A549 (cell line): ENCODE measurements at places on chromosomes 12 and 14. TPM values are rescaled to one million over a fixed set of nuclear protein-coding genes. Genes with fewer than 3 reads are reported as not detected.

BBOF1 gene
- 5.8 to 6.1 TPM (median 5.9 TPM) in 3 replicates for polyA plus RNA-seq

OLR1 gene
- 0.44 to 0.92 TPM (median 0.81 TPM) in 3 replicates for polyA plus RNA-seq

TAS2R7 gene
- not detected in 3 replicates for polyA plus RNA-seq

TBC1D30 gene
- polyA plus RNA-seq: 0.65 to 0.85 TPM (median 0.67 TPM) in 3 replicates

ANKLE2 gene
- 70.7 to 73.2 TPM (median 72.4 TPM) in 3 replicates for polyA plus RNA-seq

IAPP gene
- 0.09 TPM in 1 of 3 replicates, not detected in the others for polyA plus RNA-seq

KRT2 gene
- polyA plus RNA-seq: 0.08 TPM in 1 of 3 replicates, not detected in the others

CCDC175 gene
- not detected in 3 replicates for polyA plus RNA-seq

NOP9 gene
- polyA plus RNA-seq: 23.0 to 24.5 TPM (median 24.2 TPM) in 3 replicates

PLEKHH1 gene
- 3.2 to 3.9 TPM (median 3.5 TPM) in 3 replicates for polyA plus RNA-seq

DNA sequence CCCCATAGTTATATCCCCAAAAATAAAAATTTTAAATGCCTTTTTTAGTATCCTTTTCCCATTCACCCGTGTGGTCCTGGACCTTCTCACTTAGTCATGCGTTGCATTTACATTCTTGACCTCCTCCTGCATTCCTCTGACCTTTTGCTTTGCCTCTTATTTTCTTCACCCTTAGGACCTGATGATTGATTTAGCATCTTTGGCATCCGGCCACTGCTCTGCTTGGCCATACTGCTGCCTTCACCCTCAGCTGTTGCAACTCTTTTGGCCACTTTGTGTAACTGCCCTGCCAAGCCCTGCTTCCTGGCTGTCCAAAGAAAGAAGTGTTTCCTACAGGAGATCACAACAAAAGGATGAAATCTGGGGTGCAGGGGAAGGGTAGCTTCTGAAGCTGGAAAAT is 48.8 kb upstream of the SLC38A4 start:
- DNase-seq: no peak

- DNase-seq: no peak
Measured at GRCh38 chr14:88210426-88210825, 112.6 kb downstream of the KCNK10 start.

DNA sequence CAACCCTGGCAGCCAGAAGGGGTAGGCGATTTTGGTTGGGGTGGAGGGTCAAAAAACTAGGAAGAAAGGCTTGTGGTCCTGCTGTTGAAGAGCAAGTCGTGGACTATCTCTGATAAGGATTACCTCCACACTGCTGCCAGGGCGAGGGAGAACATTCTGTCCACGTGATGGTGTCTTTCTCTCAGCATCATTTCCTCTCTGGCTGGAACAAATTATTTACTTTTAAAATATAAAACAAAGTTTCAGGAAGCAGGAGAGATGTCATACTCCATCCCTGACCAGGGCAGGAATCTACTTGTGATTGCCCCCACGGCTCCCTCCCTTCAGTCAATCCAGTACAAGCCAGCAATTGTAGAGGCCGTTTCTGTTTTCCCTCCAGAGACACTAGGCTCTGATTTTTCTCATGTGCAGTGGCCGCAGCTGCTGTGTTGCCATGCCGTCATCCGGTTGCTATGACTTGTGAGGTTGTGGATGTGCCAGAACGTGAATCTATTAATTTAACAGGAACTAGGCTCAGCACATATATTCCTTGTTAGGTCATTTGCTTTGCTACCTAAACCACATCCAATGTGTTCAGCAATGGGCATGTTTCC is 61.5 kb upstream of the PTGR2 start:
- no peak for DNase-seq

DNA sequence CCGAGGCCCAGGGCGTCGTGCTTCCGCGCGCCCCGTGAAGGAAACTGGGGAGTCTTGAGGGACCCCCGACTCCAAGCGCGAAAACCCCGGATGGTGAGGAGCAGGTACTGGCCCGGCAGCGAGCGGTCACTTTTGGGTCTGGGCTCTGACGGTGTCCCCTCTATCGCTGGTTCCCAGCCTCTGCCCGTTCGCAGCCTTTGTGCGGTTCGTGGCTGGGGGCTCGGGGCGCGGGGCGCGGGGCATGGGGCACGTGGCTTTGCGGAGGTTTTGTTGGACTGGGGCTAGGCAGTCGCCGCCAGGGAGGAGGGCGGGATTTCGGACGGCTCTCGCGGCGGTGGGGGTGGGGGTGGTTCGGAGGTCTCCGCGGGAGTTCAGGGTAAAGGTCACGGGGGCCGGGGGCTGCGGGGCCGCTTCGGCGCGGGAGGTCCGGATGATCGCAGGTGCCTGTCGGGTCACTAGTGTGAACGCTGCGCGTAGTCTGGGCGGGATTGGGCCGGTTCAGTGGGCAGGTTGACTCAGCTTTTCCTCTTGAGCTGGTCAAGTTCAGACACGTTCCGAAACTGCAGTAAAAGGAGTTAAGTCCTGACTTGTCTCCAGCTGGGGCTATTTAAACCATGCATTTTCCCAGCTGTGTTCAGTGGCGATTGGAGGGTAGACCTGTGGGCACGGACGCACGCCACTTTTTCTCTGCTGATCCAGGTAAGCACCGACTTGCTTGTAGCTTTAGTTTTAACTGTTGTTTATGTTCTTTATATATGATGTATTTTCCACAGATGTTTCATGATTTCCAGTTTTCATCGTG is 612 bp downstream of the MDM2 start:
- peak; percentile 95 for DNase-seq

DNA sequence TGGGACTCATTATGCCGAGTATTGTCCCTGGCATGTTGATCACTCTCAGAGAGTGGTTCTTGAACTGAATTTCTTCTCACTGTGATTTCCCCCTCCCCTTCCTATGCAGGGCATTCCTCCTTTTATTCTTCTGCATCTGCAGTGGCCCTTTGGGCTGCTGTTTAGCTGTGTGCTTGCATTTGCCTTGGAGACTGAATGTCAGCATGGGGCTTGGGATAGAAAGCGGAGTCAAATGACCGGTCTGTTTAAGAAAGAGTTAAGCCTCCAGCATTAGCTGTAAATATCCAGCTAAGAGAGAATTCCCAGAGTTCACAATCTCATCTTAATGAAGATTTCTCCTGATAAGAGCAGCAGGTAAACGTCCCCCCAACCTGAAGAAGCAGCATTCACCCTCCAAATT is 65.6 kb upstream of the RMST start:
- no peak for DNase-seq

DNA sequence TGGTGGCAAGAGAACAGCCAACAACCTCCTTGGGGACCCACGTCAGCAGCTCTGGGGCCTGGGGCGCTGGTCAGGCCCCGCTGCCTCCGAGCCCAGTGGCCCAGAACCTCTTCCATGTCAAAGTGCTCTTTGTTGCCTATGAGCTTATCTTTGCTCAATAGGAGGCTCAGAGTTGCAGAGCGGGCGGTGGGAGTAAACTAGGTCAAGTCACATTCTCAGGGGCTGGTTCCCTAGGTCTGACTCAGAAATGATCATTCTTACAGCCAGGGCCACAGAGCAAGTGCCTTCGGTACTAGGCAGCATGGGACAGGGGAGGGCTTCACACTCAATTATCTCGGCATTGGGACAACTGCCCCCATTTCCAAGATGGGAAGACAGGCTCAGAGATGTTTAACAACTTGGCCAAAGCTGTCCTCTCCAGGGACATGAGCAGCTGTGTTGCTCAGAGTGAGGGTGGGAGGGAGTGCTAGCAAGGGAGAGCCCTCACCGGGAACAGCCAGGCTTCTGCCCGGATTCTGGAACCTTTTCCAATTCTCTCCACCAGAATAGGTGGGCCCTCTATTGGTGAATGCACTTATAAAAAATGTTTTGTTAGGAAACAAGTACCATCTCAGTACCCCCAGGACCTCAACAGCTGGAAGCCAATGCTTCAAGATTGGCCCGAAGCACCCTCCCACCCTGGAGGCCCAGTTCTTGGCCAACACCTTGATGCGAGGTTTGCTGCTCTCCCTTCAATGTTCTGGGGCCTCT is 11.9 kb downstream of the SLC25A29 start:
- DNase-seq: no peak

DNA sequence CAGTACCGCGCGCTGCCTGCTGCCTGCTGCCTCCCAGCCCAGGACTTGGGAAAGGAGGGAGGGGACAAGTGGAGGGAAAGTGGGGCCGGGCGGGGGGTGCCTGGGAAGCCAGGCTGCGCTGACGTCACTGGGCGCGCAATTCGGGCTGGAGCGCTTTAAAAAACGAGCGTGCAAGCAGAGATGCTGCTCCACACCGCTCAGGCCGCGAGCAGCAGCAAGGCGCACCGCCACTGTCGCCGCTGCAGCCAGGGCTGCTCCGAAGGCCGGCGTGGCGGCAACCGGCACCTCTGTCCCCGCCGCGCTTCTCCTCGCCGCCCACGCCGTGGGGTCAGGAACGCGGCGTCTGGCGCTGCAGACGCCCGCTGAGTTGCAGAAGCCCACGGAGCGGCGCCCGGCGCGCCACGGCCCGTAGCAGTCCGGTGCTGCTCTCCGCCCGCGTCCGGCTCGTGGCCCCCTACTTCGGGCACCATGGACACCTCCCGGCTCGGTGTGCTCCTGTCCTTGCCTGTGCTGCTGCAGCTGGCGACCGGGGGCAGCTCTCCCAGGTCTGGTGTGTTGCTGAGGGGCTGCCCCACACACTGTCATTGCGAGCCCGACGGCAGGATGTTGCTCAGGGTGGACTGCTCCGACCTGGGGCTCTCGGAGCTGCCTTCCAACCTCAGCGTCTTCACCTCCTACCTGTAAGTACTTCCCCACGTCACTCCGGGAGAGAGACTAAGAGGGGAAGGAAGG is at the start of gene LGR5:
Gene LGR5 (plus strand): TSS at position 186 of the 732 bp plus-strand sequence. CDS start 283 bp downstream, at position 469.
- DNase-seq: peak; percentile 18

GRCh38 chr14:71753126-71753830 is 179.0 kb upstream of the RGS6 start:
- DNase-seq: peak; percentile 62

- DNase-seq: no peak
Measured at GRCh38 chr12:130414381-130414780, 76.7 kb downstream of the PIWIL1 start.

DNA sequence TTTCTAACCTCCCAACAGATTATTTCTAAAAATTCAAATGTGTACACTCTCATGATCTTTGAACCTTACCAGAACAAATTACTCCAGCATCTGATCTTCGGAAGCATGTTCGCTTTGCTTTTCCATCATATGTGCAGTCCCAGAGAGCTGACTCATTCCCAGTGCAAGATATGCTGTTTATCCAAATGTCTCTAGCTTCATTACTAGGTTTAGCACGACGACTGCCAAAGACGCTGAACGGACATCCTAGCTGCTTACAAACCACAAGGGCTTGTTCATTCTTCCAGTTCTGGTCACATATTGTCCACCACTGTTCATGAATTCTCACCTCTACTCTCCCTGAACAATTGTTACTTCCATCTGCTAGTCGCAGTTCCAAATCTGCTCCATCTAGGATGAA is 40.5 kb downstream of the CD163L1 start:
- DNase-seq: no peak

- DNase-seq: no peak
Measured at GRCh38 chr12:54004063-54004840, 4.3 kb downstream of the HOXC9 start.

- DNase-seq: no peak
Measured at GRCh38 chr12:18595412-18595811, 142.4 kb downstream of the PLCZ1 start.

GRCh38 chr12:21065845-21066244 is 65.1 kb upstream of the SLCO1B1 start:
- no peak for DNase-seq

DNA sequence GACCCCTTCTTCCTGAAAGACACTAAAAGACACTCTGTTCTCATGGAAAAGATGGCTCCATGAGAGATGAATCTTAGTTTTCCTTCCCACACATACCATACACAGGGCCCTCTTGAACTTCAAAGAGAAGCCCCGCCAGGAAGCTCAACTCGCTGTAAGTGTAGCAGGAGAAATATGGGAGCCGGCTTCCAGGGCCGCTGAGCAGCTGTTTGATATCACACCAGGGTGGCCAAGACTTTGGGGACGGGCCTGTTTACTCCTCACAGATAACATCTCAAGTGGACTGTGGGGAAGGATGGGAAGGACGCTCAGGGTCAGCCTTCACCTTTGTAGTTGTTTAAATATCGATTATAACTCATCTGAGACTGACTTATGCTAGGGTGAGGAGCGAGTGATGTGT is 235.5 kb upstream of the TBX3 start:
- DNase-seq: no peak

- no peak for DNase-seq
Measured at GRCh38 chr12:6068227-6068626, 56.2 kb downstream of the VWF start.

DNA sequence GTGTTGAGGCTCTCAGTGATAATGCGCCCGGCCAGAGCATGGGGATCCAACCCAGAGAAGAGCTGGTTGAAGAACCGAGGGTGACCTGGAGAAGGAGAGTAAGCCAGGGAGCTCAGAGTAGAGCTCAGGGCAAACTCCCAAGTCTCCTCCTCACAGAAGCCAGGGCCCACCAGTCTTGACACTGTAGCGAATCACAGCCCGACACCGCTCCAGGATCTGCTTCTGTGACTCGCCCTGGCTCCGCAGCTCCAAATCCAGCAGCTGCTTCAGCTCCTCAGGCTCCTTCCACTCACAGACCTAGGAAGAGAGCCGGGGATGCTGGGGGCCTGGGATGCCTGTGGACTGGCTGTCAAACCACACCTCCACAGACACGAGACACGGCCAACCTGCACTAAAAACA is 8.2 kb upstream of the ZNF740 start:
- DNase-seq: no peak

- no peak for DNase-seq
Measured at GRCh38 chr14:71362920-71363584, 455.8 kb downstream of the PCNX1 start.

DNA sequence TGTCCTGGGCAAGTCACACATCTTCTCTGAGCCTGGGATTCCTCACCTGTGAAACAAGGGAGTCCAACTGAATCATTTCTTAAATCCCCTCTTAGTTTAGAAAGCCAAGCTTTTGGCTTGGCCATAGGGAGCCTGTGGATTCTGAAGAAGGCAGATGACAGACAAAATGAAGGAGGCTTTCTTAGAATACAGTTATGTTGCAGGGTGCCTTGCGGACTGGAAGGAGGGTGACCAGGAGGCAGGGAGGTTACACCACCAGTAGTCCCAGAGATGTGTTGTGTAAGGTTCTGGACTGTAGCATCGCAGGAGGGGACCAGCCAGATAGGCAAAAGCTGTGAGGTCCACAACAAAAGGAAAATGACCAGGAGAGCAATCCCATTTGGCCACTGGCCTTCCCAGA is 8.2 kb upstream of the ACVR1B start:
- DNase-seq: no peak

- DNase-seq: peak; percentile 85
Measured at GRCh38 chr12:53381731-53382630, 2.0 kb downstream of the SP1 start.

GRCh38 chr12:92505254-92506231 is 197.2 kb upstream of the PLEKHG7 start:
- DNase-seq: no peak
